Activated T-cell treated with anti-CD3 and anti-CD28 coated beads for 24 hours (primary cell): ENCODE measurements at places on chromosomes 3 and 15.

DNA sequence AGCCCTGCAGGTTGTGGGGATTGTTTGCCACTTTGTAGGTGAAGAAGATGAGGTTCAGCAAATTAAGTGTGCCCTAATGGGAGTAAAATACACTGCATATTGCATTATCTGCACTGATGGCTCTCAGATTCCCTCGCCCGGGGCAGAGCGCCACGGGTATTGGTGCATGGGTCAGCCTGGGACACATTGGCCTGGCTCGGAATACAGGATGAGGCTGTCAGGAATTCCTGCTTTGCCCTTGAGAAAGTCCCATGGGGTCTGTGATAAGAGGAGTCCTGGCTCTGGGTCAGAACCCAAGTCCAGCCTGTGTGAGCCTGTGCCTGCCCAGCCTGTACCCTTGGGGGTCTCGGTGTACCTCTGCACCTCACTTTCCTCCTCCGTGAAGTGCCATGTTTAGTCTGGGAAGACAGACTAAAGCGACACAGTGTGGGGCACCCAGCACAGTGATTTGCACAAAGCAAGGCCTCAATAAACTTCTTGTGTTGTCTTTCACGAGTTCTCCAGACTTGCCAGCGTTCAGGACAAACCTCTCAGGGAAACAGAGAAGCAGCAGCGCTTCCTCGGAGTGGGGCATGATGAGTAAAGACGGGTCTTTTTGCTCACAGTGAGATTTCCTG is 107.6 kb downstream of the LRRK1 start:
- DNase-seq, result no peak

GRCh38 chr3:143165211-143165610 is 45.6 kb downstream of the CHST2 start:
- no peak for DNase-seq

GRCh38 chr3:134362221-134362620 is 12.0 kb downstream of the AMOTL2 start:
- DNase-seq, result no peak

DNA sequence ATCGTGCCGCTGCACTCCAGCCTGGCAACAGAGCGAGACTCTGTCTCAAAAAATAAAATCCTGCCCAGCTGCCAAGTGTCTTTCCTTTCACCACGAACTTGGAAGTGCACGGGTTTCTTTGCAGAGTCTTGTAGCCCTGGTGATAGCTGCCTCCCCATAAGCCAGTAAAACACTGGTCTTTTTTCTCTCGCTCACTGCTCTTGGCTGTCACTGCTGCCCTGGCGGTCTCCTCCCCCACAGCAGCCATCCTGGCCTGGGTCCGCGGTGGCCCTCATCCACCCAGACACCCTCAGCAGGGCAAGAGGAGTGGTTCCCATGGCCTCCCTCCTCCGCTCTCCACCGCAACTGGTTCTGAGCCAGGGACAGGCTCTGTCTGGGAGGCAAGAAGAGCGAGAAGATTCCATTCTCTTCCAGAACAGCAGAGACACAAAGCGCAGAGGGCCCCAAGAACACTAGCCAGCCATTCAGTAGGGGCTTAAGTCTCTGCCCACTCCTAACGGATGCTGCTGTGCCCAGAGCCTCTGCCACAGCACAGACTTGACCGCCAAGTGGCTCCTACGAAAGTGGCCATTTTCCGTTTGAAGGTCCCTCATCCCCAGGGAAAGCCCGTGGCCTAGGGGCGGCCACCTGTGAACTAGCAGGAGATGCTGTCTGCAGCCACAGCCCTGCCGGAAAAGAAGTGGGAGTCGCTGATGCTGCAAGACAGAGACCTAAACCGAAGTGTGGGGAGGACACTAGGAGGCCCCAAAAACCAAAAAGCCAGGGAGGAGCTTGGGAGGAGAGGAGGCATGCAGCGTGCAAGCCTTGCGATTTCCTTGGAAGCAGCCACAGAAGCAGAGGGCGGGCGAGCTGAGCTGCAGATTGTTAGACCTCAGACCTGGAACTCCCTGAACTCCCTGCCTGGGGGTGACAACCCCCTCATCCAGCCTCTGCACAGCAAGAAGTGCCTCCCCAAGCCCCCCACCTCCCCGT is 44.1 kb downstream of the KLHL25 start:
- DNase-seq, result no peak

- no peak for DNase-seq
Measured at GRCh38 chr3:78360849-78361248, 1321.0 kb downstream of the ROBO2 start.

- no peak for DNase-seq
Measured at GRCh38 chr15:64112073-64112772, 16.4 kb downstream of the SNX1 start.

DNA sequence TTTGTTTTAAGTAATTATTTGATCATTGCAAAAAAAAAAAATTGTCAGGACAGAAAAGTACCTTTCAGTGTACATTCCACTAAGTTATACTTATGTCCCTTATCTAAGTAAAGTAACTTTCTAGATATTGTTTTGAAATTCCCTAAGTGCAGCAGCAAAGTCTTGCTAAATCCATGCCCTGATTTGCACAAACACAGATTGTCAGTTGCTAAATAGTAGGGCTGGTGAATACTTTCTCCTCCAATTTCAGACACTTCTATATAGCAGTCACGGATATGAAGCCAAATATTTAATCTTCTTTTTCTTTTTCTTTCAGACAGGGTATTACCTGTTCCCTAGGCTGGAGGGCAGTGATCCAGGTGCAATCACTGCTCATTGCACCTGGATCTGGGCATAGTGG is 12.9 kb downstream of the LRRC2 start:
- no peak for DNase-seq

- DNase-seq, result no peak
Measured at GRCh38 chr3:160394009-160394392, 5.0 kb downstream of the IFT80 start.

- no peak for DNase-seq
Measured at GRCh38 chr3:80152692-80153091, 384.9 kb upstream of the ROBO1 start.

- no peak for DNase-seq
Measured at GRCh38 chr3:136783708-136784191, 31.6 kb upstream of the STAG1 start.

GRCh38 chr3:69425249-69425648 is 39.4 kb upstream of the FRMD4B start:
- DNase-seq, result peak; percentile 7

DNA sequence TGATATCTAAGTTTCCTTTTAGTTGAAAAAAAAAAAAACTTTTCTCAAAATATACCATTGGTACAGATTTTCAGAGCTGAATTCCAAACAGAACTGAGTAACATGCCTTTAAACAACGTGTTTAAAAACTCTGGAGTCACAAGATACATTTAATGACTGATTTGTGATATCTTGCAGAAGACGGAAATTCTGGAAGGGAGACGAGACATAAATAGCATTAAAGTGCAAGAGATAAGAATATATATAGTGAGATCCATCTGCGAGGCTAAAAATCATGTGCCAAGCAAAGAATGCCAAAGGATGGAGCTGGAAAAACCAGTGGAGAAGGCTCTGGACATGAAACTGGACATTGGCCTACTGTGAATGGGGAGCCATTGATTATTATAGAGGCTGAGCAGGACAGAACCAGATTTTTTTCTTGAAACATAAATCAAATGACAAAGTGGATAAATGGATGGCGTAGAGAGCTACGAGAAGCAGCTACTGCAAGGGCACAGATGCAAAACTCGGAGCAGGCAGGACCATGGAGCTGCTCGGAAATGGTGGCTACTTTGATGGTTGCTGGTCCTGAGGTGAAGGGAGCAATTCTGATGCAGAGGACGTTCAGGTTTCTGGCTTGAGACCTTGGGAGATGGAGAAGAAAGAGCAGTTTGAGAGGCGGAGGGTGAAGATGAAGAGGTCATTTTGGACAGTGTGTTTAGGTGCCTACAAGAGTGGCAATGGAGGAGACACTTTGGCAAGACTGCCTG is 88.8 kb downstream of the CPN2 start:
- no peak for DNase-seq

GRCh38 chr3:57637391-57637790 is 40.2 kb upstream of the ARF4 start:
- DNase-seq, result no peak

- DNase-seq, result no peak
Measured at GRCh38 chr3:124558991-124559845, 171.0 kb upstream of the UMPS start.
